ENCODE measurements at places on chromosomes 4 and X.

- no peak for DNase-seq
Observed at GRCh38 chr4:108148316-108148715, 20.4 kb downstream of the LEF1 start.

DNA sequence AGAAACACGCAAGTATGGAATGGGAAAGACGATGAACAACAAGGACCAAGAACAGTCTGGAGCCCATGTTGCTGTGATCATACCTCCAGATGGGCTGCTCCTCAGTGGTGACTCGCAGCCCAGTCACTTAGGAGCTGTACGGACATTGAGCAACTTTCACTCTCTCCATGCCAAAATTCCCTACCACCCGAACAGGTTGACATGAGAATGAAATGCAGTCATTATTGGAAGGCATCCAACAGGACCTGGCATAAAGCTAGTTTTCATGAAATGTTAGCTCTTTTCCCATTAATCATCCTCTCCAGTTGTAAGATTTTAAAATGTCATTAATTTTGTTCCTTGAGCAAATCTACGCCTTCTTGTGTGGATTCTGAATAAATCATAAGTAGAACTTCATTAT, 82.7 kb upstream of the GPM6B start:
- DNase-seq: peak; percentile 23

DNA sequence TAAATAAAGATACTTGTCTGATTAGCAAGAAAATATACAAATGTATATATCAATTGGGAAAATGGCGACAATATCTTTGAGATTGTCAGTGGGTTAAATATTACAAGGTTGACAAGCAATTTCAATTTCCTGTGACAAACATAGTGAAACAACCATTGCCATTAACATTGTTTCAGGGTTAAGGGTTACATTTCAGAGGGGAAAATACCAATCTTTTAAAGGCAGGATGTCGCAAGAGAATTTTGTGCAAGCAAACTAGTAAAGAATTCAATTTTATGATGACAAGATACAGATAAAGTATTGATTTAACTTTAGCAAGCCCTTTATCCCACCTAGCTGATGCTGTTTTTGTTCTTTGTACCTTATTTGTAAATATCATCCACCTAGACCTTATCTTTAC, 305.8 kb upstream of the GRIA3 start:
- DNase-seq: no peak

DNA sequence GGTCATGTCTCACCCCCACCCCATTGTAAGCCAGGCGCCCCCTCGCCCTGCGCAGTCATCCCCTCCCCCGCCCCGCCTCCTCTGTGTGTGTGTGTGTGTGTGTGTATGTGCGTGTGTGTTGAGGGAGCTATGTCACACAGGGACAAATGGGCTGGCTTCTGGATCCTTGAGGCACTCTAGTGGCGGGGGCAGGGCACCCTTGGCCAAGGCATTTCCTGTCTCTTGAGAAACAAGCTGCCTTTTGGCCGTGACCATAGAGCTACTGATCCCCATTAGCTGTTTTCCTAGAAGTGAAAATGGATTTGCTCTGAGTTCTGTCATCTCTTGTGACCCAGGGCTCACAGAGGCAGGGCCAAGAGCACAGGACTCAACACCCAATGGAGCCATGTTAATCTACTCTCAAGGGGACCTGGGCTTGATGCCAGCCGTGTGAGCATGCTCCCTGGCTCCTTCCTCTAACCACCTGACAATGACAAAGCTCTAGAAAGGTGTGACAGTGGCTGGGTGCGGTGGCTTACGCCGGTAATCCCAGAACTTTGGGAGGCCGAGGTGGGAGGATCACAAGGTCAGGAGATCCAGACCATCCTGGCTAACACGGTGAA, 162.5 kb upstream of the BCOR start:
- no peak for DNase-seq

DNA sequence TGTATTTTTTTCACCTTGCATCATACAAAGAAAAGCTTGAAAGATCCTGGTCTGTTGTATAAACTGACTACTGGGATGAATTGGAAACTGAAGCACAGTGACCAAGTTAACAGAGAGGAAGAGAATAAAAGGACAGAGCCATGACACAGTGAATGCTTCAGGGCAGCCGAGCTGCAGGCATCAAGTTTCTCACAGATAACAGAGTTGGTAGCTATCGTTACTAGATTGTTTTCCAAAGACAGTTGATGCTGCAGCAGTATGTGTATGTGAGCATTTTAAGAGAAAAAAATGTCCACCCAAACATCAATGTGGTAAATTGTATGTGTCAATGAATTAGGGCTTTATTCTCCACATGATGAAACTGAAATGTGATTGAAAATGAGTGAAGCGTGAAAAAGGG, 1032.7 kb downstream of the ADGRL3 start:
- no peak for DNase-seq

GRCh38 chr4:55075823-55076716, 49.3 kb downstream of the KDR start:
- no peak for DNase-seq

GRCh38 chrX:110531873-110532580, 173.4 kb downstream of the RTL9 start:
- DNase-seq: no peak

DNA sequence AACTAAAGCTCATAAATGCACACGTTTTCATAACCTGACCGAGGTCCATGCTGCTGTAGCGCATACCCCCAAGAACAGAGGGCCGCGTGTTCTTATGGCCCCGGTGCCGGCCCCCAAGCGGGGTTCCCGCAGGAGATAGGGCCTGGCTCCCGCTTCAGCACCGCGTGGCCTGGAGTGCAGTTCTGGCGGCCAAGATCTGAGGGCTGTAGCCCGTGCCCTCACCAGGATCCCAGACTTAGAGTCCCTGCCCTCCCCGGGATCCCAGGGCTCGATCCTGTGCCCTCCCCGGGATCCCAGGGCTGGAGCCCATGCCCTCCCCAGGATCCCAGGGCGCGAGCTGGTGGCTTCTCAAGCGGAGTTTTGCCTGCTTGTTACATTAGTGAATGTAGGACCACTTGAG, 1.0 kb upstream of the GRPEL1 start:
- no peak for DNase-seq

GRCh38 chrX:13223868-13224567, 95.8 kb downstream of the ATXN3L start:
- peak; percentile 92 for DNase-seq

DNA sequence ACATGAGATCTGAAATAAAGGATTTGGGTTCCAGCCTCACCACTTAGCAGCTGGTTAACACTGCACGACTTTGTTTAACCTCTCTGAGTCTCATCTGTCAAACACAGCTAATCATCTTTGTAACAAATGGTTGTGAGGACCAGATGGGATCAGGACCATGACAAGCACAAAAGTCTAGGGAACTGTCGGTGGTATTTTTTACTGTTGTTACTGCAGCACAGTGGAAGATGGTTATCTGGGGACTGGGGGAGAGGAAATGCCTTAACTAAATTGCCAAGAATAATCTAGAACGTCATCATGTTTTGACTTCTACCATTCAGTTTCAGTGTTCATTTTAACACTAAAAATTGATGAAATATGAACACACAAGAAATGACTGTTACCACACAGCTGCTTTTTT, 99.5 kb downstream of the ADGRA3 start:
- DNase-seq: no peak

DNA sequence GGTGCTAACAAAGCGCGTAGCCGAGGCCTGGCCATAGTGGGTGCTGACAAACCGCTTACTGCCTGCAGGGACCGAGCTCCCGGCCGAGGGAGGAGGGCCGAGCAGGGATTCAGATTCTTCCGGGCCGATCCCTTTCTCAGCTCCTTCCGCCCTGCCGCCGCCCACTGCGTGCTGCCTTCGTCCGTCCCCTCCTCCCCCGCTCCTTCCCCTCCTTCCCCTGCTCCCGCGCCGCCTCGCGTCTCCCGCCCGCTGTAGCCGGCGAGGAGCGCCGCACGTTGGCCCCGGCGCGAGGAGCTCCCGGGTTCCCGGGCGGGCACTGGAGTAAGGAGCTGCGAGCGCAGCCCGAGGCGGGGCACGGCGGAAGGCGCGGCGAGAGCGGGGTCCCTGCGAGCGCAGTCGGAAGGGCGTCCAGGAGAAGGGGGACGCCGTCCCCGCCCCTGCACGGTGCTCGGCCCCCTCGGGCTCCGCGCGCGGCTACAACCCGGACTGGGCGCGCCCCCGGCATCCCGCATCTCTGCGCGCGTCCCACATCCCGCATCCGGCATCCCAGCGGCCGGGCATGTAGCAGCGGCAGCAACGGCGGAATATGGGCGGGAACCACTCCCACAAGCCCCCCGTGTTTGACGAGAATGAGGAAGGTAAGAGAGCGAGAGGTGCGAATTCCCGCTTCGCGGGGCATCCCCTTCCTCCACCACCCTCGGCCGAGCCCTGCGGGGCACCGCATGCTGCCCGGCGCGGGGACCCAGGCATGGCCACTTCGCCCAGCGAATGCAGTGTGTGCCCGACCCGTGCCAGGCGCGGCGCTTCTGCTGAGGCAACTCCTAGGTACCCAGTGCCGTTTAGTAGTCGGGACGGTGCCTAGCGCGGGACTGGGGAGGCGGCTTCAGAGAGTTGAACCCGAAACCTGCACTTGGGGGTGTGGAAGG, at the start of gene STK32B:
TSS of gene STK32B (plus strand) at position 203 of the 926 bp plus-strand sequence.
- peak; percentile 85 for DNase-seq

DNA sequence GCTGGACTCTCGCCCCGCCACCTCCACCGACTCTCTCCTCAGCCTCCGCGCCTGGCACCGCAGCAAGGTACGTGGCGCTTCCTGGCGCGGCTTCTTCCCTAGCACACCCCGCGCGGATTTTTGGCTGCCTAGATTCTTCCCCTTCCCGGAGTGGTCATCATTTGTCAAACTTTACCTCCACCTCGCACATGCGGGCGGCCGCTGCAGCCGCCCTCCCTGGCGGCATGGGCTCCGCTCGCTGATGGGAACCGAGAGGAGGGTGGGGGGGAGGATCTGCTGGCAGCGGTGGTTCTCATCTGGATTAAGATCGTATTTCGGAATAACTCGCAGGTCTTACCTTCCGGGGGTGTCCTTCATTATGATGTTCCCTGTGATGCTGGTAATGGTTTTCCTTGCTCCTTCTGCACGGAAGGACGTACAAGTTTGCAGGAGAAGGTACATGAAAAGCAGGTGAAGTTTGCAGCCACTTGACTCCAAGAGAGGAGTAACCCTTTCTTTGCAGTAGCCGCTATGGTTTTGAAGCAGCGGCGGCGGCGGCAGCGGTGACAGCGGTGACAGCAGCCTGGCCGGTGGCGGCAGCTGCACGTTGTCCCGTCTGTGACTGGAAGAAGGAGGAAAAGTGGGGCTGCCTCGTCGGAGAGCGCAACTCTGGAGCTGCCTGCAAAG, 2183.9 kb upstream of the TENM3 start:
- no peak for DNase-seq

DNA sequence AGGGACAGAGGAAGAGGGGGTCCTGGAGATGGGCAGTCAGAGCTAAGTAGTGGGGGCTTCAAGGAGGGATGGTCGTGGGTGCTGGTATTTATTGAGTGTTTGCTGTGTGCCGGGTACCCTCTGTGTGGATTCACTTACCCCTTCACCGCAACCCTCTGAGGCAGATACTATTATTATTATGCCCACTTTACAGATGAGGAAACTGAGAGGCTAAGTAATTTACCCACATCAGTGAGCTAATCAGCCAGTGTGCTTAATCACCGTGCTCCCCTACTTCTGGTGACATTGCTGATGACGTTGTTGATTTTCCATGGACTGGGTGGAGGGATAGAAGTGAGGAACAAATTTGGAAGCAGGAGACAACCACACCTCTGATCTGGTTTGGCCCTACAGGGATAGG, 4.1 kb upstream of the KIAA0232 start:
- no peak for DNase-seq

- DNase-seq: no peak
Observed at GRCh38 chr4:81307991-81308390, 93.0 kb upstream of the PRKG2 start.

DNA sequence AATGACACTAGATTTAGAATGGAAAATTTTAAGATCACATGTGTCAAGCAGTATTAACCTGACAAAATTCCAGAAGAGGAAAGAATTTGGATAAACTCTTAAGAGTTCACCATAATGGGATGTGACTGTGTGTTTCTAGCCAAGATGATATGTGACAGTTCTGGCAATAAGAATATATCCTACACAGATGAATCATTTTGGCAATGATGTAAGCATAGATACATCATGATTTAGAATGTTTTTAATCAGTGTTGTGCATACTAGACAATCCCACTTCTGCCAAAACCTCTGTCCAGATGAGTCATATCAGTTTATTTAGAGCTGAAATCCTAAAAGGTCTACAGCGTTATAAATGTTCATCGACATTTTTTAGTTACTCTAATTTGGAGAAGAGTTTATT, 48.8 kb downstream of the PTCHD1 start:
- no peak for DNase-seq

GRCh38 chrX:86148024-86148511, at the start of gene DACH2:
Gene DACH2, plus strand, starts transcription at chrX:86148451.
- no peak for DNase-seq

DNA sequence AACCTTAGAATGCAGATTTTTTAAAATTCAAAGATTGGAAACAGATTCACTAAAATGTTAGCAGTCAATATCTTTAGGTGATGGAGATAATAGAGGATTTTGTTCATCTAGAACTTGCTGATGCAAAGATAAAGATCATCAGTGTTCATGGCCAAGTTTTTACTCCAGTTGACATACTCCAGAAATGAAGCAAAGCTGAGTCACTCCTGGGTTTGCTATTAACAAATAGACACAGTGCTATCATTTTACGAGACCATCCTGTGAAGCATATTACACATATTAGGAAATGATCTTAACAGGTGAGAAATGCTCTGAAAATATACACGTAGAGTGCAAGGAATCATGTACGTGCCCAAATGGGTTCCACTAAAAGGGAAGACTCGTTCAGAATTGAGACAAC, 170.6 kb upstream of the FAM9B start:
- DNase-seq: no peak

GRCh38 chrX:7264399-7264798, 116.4 kb upstream of the PUDP start:
- no peak for DNase-seq

- DNase-seq: no peak
Observed at GRCh38 chr4:39759569-39759968, 61.6 kb downstream of the UBE2K start.

GRCh38 chrX:9376111-9376510, 88.7 kb upstream of the TBL1X start:
- DNase-seq: no peak

- no peak for DNase-seq
Observed at GRCh38 chrX:102029026-102029425, 96.5 kb upstream of the TCEAL2 start.

GRCh38 chrX:139758809-139759208, 50.8 kb upstream of the MCF2 start:
- no peak for DNase-seq

DNA sequence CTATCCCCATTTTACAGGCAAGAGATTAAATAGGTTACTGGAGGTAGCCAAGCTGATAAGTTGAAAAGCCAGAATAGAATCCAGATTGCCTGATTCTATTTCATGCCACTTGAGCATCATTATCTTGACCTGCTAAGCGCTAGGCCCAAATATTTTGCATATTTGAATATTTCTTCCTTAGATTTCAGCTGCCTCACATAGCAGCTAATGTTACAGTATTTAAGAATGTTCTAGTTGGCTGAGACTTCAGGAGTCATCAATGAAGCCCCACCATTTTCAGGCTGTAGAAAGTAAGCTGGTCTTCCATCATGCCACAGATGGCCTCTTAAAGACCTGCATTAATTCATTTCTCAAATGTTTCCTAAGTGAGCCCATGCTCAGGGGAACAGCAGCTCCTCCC, 121.4 kb downstream of the SHROOM3 start:
- DNase-seq: no peak

All from H4 (cell line).